Fibroblast of the aortic adventitia (primary cell): ENCODE measurements at places on chromosomes 2 and 18.

DNA sequence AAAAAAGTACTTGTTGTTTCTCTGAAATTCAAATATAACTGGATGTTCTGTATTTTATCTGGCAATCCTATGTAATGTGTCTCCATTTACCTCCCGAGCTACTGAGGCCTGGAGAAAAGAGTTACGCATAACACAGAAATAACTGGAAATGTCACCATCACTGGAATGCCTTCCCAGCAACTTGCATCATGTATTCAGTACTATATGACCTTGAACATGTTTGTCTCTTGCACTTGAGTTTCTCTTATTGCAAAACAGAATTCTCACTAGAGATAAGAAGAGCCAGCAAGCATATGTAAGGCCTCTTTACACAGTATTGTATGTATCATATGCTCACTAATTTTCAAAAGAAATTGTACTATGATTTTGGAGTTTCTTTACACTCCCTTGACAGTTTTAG, 99.6 kb upstream of the CTAGE1 start:
- DNase-seq, result peak; percentile 72

- DNase-seq, result no peak
These were observed 37.7 kb downstream of the CEP192 start for GRCh38 chr18:13028869-13029268.

DNA sequence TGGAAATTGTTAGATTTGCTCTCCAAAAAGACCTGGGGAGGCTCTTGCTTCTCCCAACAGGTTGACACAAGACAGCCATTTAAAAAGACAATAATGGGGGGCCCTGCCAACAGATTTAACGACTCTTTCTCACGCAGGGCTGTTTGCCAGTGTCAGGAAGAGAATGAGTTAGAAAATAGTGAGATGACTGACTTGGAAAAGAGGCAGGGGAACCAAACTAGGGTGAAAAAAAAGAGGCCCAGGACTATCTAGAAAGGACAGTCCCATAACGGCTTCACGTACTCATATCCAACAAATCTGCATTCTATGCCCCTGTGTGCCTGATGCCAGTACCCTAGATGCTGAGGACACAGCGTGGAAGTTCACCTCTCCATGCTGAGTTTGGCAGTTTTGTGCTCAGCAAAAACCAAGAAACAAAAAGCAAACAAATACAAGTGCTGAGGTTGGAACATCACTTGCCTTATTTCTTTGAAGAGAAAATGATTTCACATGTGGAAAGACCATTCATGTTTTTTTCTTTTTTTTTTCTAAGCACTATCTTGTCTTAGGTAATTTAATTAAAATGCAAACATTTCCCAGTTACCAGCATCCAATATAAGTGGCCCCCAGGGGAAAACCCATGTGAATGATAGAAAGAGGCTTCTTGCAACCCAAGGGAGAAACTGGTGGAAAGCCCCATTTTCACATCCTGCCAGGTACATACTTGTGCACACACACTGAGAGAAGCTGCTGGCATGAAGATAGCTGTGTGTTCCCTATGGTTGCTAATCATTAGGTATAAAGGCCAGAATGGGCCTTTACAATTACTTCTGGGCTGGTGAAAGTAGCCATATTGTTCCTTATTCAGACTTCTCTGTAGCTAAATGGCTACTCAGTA, 10.6 kb upstream of the WIPF1 start:
- DNase-seq, result no peak

DNA sequence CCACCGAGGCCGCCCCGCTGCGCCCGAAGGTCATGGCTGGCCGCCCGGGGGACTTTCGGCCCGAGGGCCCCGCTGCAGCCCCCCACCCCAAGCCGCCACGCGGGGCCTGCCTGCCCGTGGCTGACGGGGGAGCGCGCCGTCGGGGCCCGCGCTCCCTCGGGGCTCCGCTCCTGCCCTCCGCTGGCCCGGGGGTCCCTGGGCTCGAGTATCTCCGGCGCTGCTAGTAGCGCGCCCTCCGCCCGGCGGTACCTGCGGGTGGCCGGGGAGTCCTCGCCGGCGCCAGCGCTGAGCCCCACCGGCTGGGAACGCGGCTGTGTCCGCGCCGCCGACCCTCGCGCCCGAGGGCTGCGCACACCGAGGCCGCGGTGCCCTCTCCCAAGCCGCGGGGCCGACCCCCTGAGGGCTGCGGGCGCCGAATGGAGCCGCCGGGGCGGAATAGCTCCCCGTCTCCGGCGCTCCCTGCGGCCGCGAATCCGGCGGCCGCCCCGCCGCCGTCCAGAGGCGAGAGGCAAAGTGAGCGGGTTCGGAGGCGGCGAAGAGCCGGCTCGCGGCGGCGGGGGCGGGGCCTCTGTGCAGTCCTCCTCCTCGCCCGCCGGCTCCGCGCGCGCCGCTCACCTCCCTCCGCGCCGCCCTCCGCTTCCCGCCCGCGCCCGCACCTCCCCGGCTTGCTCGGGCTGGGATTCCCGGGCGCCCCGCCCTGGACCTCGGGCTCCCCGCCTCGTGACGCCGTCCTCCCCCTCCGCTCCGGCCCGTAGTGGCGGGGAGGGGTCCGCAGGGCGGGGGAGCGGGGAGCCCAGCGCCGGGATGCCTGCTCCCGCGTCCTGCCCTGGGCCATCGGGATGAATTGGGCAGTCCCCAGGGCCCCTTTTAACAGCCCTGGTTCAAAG, at the start of gene KCNG3:
Gene KCNG3, minus strand, starts transcription at position 515 of the 887 bp plus-strand sequence. Its CDS starts 481 bp downstream, at position 34.
- no peak for DNase-seq

DNA sequence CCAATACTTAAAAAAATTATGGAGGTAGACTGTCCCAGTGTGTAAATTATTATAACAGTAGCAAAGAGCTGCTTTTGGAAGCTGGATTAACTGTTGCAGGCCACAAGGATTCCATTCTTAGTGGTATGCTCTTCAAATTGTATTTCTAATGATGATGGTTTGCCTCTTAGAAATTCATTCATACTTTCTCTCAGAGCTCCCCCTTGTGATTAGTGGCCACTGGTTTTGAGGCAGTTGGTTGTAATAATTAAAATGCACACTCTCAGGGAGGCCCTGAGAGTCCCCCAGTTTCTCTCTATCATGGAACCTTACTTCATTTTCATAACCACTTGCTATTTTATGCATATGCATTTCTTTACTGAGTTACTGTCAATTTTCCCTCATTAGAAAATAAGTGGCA, 122.5 kb downstream of the PLA2R1 start:
- DNase-seq, result no peak

- DNase-seq, result no peak
These were observed 159.0 kb downstream of the TMX3 start for GRCh38 chr18:68555879-68556301.

GRCh38 chr2:128445523-128445900, 126.8 kb upstream of the HS6ST1 start:
- no peak for DNase-seq
